ENCODE measurements at places on chromosomes 16 and 17. TPM values are rescaled to one million over a fixed set of nuclear protein-coding genes. Genes with fewer than 3 reads are reported as not detected.

C16orf54 gene
- 0.61 TPM for polyA plus RNA-seq

ACAP1 gene
- 54.1 TPM for polyA plus RNA-seq

FBXL19 gene
- 1.6 TPM for polyA plus RNA-seq

TNFRSF17 gene
- not detected for polyA plus RNA-seq

HIC1 gene
- polyA plus RNA-seq, result 0.92 TPM

TRPV3 gene
- 0.37 TPM for polyA plus RNA-seq

DNA sequence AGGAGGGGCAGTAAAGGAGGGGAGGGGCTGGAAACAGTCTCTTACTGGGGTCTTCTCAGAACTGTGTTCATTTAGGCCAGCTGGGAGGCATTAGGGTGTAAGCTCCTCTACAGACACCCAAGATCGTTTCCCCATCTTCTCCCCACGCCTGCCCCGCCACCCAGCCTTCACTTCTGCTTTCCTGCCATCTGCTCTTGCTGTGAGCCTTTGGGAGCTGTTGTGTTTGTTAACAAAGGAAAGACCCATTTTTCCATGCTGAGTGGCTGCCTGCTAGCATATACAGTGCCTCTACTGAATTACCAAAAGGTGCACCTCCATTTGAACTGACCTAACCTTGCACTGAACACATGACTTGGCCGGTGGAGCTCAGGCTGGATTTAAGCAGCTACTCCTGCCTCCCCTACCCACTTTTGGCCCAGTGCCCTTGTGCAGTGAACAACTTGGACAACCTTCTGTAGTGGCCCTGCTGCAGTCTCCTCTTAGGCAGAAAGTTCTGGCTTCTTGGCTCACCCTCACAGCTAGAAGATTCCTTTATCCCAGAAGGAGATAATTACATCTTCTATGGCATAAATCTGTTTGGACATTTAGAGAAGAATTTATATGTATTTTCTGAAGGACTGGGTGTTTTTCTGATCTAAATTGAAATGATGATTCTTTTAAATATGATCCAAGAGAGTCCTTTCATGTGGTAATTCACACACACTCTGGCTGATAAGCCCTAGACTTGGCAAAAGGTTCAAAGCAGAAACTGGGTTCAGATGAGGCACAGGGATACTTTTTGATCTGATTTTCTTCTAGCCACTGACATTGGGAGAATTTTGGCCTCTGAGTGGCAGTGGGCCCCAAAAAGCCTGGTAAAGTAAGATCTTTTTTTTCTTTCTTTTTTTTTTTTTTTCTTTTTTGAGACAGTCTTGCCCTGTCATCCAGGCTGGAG, 81.9 kb upstream of the HNF1B start:
- no peak for DNase-seq
- no peak overlapping the region for H3K27ac ChIP-seq
- no peaks in the 10 kb centered on the region for H3K27me3 ChIP-seq
- H3K4me1 ChIP-seq, result no peaks in the 10 kb centered on the region
- no peaks in the 10 kb centered on the region for H3K36me3 ChIP-seq

DNA sequence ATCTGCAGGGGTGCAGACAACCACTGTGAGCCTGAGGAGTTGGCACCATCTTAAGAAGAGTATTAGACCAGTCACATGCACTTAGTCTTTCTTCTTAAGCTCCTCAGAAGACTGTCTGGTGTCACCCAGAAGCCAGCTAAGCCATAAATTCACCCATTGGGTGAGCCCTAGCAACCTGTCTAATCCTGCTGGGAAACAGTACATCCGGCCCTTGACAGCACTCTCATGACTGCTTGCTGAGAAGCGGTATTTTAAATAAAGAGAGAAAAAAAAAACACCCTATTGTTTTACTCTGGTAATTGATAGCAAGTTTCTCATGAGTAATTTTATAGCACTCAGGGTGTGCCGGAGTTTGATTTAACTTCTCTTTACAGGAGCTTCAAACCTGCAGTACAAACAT, 134.7 kb downstream of the SOX9 start:
- no peak overlapping the region for H3K4me3 ChIP-seq
- H3K36me3 ChIP-seq, result no peaks in the 10 kb centered on the region
- no peaks in the 10 kb centered on the region for H3K27me3 ChIP-seq
- no peaks in the 10 kb centered on the region for H3K4me1 ChIP-seq
- H3K27ac ChIP-seq, result no peak overlapping the region
- no peak for DNase-seq

GRCh38 chr17:6078458-6078871, 8.3 kb downstream of the WSCD1 start:
- H3K36me3 ChIP-seq, result no peaks in the 10 kb centered on the region
- H3K27ac ChIP-seq, result no peak overlapping the region
- no peaks in the 10 kb centered on the region for H3K27me3 ChIP-seq
- no peak overlapping the region for H3K4me3 ChIP-seq
- H3K4me1 ChIP-seq, result no peaks in the 10 kb centered on the region
- no peak for DNase-seq

GRCh38 chr17:65294181-65294719, 157.1 kb downstream of the RGS9 start:
- DNase-seq, result peak; percentile 73
- no peaks in the 10 kb centered on the region for H3K36me3 ChIP-seq
- no peak overlapping the region for H3K27ac ChIP-seq

- H3K36me3 ChIP-seq, result no peaks in the 10 kb centered on the region
- H3K4me1 ChIP-seq, result no peaks in the 10 kb centered on the region
- DNase-seq, result no peak
- no peaks in the 10 kb centered on the region for H3K27me3 ChIP-seq
- H3K4me3 ChIP-seq, result no peak overlapping the region
These were observed 7.6 kb downstream of the LIMD2 start for GRCh38 chr17:63692195-63692816.

GRCh38 chr17:32880671-32881453, 3.9 kb upstream of the MYO1D start:
- no peaks in the 10 kb centered on the region for H3K27me3 ChIP-seq
- no peak for DNase-seq
- peaks cover 9% of the 10 kb centered on the region for H3K4me1 ChIP-seq
- no peak overlapping the region for H3K27ac ChIP-seq

DNA sequence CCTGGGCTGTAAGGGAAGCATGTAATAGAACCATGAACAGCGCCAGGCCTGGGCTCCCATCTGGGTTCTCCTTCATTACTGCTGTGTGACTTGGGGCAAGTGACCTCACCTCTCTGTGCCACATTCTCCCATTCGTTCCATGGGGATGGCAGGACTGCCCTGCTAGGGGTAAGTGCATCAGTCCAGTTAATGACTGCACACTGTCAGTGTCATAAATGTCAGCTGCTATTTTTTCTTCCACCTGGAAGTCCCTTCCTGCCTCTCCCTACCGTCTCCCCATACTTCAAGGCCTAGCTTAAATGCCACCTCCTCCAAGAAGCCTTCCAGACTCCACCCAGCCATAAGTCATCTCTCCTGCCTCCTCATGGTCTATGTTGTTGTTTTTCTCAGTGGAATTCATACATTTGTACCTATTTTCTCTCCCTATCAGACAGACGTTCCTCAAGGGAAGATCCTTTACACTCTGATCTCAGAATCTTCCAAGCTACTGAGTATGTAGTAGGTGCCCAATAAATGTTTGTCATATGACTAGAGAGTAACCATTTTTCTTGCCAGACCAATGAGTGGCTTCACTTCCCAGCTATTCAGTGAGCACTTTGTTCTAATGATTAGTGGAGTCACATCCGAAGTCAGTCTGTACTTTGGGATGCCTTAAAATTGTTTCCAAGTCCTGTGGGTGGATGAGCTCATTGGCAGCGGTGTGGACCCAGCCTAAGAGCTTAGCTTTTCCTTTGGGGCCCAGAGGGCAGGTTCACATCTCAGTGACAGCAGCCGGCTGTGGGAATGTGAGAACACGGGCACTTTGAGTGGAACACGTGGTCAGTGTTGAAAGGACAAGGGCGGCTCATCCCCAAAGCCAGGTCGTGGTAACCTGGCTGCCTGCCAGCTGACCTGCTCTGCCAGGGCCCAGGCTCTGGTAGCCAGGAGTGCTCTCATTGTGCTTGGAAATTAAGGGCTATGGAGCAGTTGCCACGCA, 147.5 kb upstream of the GSE1 start:
- H3K36me3 ChIP-seq, result no peaks in the 10 kb centered on the region
- peak; percentile 87 for DNase-seq
- H3K4me1 ChIP-seq, result peaks cover 18% of the 10 kb centered on the region
- no peak overlapping the region for H3K4me3 ChIP-seq
- H3K27ac ChIP-seq, result peak overlapping the region; percentile 47
- no peaks in the 10 kb centered on the region for H3K27me3 ChIP-seq

DNA sequence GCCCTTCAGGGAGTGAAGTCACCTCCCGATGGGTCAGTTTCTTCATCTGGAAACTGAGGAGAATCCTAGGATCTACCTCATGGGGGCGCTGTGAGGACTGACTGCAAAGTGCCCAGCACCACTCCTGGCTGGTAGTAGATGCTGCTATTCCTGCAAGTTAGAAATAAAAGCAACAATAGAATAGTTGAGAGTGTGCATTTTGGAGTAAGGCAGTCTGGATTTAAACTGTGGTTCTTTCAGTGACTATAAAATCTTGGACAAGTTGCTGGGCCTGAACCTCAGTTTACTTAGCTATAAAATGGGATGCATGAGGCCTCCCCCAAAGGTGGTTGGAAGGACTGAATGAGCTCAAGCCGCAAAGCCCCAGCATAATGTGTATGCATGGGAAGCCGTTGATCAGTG, 70.6 kb downstream of the CYB5B start:
- peak; percentile 59 for DNase-seq
- H3K27ac ChIP-seq, result no peak overlapping the region
- H3K27me3 ChIP-seq, result no peaks in the 10 kb centered on the region
- no peaks in the 10 kb centered on the region for H3K4me1 ChIP-seq

GRCh38 chr16:83147244-83147643, 520.5 kb downstream of the CDH13 start:
- H3K36me3 ChIP-seq, result no peaks in the 10 kb centered on the region
- H3K4me1 ChIP-seq, result no peaks in the 10 kb centered on the region
- peak; percentile 2 for DNase-seq
- no peak overlapping the region for H3K27ac ChIP-seq
- H3K27me3 ChIP-seq, result no peaks in the 10 kb centered on the region
- no peak overlapping the region for H3K4me3 ChIP-seq
